Hepatocyte (in vitro differentiated cells): ENCODE measurements at places on chromosomes 2 and 18. TPM values are rescaled to one million over a fixed set of nuclear protein-coding genes. Genes with fewer than 3 reads are reported as not detected.

Gene SLC11A1
- total RNA-seq: 0.60 and 0.72 TPM in 2 replicates

DNA sequence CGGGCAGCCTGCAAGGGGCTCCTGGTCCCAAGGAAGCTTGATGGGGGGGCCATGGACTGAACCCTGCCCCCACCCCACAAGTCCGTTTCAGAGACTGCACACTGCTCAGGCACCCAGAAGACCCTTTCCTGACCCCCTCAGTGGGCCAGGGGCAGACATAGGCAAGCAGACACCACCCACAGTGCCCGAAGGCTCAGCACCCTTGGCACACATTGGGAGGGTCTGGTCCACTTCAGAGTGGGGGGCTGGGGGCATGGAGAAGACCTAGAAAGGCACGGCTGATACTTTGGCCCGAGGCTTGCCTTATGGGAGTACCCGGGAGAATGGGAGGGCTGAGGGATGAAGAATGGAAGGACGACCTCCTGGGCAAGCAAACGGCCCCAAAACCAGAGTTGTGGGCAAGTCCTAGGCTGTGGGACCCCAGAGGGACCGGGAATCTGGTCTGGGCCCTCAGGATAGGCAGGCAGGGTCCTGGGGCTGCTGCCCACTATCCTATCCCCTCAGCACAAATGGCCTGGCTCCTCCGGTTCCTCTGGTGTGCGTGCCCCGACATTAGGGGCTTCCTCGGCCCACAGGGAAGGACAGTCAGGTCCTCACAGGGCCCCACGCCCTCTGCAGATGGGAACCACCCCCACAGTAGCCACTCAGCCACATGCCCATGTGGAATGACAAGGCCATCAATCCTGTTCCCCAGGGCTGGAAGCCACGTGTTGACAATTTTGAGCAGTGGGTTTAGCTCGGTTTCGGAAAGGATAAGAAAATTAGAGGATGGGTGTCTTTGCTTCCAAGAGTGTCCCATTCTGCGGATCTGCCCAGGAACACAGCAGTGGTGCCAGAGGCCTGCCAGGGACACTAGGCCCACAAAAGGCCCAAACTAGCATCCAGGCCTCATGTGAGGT lies 15.0 kb upstream of the GPC1 start:
- no peak for DNase-seq

DNA sequence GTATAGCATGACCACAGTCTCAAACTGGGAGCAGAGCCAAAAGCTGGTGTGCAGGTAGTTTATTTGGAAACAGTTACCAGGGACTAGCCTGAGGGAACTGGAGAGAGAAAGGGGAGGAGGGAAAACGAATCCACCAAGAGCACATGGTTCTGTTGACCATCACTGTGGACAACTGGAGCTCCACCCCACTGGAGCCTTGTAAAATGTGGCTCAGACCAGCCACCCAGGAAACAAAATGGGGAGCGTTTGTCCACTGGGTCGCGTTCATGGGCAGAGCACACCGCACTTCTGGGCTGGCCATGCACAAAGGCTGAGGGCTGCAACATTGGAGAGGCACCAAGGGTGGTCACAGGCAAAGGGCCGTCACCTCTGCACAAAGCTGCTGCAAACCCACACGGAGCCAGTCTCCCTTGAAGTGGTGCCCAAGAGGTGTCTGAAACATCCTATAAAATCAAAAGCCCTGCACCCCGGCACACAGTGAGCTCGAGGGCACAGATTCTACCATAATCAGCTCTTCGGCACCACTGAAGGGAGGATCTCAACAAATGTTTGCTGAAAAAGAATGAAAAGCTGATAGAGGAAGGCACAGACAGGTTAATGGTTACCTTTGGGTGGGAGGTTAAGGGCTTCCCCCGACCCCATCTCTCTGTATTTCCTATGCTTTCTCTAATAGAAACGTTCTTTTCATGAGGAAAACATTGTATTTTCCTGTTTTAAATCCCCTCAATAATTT lies 192.9 kb downstream of the INHBB start:
- no peak for DNase-seq

DNA sequence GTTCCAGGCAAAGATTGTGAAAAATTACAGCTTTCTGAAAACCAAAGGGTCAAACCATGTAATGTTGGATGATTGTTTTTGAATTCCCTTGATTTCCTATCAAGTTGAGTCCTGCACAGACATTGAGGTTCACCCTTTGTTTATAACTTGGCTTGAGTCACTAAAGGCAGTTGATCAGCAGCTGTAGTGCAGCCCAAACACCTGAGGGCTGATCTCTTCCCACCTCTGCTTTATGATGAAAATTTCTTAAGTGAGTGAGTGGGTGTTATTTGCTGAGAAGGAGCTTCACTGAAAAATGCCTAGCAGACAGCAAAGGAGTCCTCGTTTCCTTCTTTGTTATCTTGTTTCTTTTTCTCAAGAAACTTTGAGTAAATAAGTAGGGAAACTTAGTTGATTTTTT lies 31.9 kb upstream of the BMPR2 start:
- DNase-seq: no peak

DNA sequence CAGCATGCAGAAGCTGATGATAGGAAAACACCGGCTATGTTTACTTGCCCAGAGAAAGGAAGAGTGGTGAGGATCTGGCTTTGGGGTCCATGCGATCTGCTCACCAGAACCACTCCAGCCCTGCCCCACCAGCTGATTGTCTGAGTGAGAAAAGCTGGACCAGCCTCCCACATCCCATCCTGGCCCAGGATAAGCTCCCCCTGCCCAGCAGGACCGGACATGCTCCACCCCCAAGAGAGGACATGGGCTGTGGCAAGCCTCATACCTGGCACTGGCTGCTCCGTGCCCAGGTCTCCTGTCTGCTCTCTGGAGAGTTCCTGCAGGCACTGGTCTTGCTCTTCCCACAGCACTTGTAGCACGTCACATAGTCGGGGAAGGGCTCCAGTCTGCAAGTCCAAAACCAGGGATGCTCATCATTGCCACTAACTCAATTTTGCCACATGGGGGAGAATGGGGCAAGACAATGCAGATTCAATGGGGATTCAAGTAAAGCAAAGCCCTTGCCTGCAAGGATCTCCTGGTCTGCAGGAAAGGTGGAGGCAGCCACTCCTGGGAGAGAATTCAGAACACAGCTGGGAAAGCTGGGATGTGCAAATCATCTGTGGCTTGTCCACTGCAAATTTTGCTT lies 30.0 kb downstream of the SCTR start:
- no peak for DNase-seq
